Tibial nerve (tissue), 4 donors: ENCODE measurements at places on chromosomes 16 and 17. TPM values are rescaled to one million over a fixed set of nuclear protein-coding genes. Genes with fewer than 3 reads are reported as not detected.

Gene DRC7
- total RNA-seq, result not detected

Gene ATP2A3
- total RNA-seq, result 12.9 TPM

DNA sequence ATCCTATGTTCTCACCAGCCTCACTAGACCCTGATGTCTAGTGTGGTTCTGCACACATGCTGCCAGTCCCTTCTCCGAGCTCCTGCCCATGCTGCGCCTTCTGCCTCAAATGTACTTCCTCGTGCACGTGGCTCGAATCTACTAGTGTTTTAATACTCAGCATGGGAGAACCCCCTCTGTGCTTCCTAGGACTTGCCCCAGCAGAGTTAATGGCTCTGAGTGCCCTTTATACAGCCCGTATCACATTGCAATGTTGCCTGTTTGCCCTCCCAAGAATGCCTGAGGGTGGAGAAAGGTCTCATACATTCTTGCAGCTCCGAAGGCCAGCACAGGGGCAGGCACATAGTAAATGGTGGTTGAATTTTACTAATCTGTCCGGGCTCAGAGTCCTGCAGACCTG, 190.8 kb upstream of the NLRP1 start:
- DNase-seq, result no peak

DNA sequence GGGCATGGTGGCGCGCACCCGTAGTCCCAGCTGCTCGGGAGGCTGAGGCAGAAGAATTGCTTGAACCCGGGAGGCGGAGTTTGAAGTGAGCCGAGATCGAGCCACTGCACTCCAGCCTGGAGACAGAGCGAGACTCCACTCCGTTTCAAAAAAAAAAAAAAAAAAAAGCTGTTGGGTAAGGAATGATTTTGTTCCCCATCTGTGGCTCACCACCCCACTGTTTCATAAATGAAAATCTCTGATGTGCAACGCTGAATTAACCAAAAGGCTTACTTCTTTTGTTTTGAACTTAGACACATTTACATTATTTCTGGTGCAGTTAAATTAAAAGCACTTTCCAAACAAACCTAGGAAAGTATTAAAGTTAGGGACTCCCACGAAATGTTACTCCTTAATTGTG, 1.2 kb upstream of the METTL9 start:
- DNase-seq, result no peak

DNA sequence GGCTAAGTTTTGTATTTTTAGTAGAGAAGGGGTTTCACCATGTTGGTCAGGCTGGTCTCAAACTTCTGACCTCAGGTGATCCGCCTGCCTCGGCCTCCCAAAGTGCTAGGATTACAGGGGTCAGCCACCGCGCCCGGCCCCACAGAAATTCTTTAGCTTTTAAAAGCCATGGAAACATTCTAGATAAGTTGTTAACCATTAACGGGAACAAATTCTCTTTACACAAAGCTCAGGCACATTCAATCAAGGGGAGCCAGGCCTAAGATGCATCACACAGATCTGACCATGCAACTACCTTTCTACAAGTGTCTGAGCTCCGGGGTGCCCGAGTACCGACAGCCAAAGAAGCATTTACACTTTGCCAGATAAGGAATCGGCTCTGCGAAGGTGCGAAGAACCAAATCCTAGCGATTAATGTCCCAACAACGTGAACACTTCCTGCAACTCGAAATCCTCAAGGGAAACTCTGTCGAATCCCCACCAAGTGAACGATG, 1.0 kb downstream of the EMC8 start:
- DNase-seq, result no peak

GRCh38 chr17:80270836-80271235, 10.2 kb downstream of the RNF213 start:
- DNase-seq, result no peak

DNA sequence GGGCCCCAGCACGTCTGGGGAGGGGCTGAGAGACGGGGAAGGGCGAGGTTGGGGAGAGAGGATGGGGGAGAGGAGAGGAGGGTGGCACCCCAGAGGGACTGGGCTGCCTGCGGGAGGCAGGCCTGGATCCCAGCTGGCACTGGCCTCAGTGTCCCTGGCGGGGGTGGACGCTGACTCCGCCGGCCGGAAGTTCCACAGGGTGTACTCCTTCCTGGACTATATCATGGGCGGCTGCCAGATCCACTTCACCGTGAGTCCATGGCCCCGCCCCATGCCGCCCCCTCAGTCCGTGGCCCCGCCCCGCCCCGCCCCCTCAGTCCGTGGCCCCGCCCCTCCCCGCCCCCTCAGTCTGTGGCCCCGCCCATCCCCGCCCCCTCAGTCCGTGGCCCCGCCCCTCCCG, 11.3 kb downstream of the CPNE7 start:
- DNase-seq, result no peak

Gene CDH16
- total RNA-seq, result 2.0 TPM

Gene OR3A2
- not detected for total RNA-seq

DNA sequence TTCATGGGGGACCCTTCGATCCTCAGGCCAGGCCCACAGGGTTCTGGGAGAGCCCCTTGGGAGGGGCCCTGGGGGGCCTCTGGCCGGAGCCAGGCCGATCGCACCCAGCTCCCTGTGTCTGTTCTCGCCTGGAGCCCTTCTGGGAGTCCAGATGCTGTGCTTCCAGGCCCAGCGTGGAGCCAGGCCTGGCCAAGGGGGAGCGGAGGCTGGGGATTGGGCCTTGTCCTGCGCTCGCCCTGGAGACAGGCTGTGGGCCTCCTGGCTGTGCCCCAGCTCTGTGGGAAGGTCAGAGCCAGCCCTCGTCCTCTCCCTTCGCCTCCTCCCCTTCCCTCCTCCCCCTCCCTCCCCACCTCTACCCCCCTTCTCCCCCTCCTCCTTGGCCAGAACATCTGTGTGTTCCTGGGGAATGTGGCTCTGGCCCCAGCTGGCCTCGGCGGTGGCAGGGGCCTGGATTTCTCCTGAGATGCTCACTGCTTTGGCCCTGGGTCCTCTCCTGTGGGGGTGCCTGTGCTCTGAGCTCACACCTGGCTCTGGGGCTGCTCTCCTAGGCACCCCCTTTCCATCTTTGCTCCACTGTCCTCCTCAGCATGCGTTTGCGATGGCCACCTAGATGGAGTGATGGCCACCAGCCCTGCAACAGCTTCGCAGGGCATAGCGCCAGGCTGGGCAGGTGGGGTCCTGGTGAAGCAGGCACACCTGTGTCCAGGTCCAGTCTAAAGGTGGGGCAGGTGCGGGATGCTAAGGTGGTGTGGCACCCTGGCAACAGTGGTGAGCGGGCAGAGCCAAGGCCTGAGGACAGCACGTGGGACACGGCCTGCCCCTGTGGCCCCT, 90.6 kb upstream of the CIBAR2 start:
- peak; percentile 30 for DNase-seq

Gene MT2A
- 329 TPM for total RNA-seq

- DNase-seq, result peak; percentile 62
Measured at GRCh38 chr16:30395155-30395991, at the start of gene ZNF48. Gene ZNF48, plus strand, starts transcription at chr16:30395420. Its CDS starts 375 bp downstream, at chr16:30395795.

- DNase-seq, result no peak
Measured at GRCh38 chr16:25523183-25523582, 168.6 kb upstream of the HS3ST4 start.

DNA sequence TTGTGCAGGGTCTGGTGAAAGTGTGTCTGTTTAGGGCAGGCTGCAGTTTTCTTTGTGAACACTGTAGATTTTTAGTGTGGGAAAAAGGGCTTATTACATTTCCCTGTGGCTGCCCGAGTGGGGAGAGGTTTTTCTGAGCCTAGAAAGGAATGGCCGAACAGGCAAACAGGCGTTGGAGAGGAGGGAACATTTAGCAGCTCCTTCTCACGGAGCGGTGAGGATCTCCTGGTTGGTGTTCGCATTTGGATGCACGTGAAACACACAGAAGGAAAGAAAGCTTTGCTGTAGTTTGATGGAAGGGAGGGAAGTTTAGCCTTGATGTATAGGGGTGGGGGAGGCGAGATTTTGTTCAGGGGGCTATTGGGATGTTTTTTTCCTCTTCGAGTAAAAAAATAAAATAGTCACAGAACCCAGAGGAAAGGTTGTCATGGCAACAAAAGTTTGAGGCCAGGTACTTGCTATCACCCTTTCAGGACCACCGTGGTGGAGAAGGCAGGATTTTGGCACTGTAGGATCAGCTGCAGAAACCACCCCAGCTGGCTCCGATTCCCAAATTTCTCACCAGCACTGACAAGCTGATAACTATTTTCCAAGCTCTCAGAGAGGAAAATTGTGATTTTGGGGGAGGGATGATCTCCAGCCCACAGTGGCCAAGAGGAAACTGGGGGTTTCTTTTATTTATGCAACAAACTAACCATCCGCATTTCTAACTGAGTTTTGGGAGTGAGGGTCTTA, 3.5 kb downstream of the GSG1L start:
- DNase-seq, result no peak

- peak; percentile 96 for DNase-seq
Measured at GRCh38 chr17:42517516-42517915, 18.5 kb upstream of the NAGLU start.

Gene NIP7
- total RNA-seq, result 12.9 TPM

DNA sequence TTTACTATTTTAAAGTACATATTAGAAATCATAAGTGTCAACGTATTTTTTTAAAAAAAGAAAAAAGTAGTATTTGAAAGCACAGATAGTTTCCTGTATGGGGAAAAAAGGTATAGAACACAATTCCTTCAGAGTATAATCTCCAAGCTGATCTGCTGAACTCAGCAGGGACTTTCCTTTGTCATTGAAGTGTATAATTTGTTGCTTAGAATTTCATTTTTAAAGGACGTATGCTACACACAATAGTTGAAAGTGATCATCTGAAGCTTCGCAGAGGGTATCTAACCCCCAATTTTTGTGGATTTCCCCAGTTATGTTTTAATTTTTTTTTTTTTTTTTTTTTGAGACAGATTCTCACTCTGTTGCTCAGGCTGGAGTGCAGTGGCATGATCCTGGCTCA, 20.2 kb upstream of the MAPT start:
- DNase-seq, result no peak

DNA sequence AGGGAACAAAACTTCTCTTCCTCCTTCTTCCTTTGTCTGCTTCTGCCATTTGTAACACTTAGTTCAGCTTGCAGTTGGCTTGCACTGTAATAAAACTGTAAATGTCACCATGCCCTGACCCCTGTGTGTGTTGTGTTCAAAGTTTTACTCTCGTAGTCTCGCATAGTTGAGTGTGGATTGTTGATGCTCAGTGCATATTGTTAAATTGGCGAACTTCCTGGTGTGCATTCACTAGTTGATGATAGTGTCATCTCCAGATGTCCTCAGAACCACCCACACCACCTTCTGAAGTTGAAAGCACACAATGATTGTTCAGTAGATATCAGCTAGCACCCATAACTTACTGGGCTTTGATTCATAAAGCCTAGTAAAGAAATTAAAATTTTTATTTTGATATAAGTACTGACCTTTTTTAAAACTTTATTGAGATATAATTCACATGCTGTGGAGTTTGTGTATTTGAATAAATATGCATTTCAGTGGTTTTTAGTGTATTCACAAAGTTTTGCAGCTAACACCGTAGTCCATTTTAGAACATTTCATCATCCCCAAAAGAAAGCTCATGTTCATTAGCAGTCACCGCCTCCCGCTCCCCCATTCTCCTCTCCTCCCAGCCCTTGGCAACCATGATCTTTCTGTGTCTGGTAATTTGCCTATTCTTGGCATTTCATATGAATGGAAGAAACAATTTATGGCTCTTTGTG, 25.0 kb downstream of the USP10 start:
- no peak for DNase-seq

- DNase-seq, result no peak
Measured at GRCh38 chr17:16123531-16123930, 91.8 kb downstream of the NCOR1 start.

- no peak for DNase-seq
Measured at GRCh38 chr17:80780381-80781198, 211.1 kb upstream of the CHMP6 start.

- no peak for DNase-seq
Measured at GRCh38 chr17:69300222-69300621, 26.7 kb downstream of the ABCA5 start.

DNA sequence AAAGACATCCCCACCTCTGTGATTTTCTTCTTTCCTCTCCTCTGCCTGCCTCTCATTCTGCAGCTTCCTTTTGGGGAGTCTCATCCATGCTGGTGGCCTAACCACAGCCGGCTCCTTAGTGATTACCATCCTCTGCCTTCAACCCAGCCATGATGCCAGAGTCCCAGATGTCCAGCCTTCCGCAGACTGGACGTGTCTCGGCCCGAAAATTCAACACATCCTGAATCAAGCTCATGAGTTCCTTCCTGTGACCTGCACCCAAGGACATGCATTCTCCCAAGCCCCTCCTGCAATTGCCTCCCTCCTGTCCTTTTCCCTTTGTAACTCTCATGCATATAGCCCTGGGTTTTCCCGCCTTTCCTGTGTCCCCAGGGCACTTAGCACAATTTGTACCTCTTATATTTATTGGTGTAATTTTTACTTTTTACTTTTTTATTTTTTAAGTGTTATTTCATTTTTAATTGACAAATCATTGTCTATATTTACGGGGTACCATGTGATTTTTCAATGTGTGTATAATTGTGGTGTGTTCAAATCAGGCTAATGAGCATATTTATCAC, 1.2 kb upstream of the SLC13A5 start:
- DNase-seq, result no peak

Gene B3GNT9
- total RNA-seq, result 17.0 TPM

Gene ZG16B
- not detected for total RNA-seq

Gene CIITA
- 38.7 TPM for total RNA-seq

DNA sequence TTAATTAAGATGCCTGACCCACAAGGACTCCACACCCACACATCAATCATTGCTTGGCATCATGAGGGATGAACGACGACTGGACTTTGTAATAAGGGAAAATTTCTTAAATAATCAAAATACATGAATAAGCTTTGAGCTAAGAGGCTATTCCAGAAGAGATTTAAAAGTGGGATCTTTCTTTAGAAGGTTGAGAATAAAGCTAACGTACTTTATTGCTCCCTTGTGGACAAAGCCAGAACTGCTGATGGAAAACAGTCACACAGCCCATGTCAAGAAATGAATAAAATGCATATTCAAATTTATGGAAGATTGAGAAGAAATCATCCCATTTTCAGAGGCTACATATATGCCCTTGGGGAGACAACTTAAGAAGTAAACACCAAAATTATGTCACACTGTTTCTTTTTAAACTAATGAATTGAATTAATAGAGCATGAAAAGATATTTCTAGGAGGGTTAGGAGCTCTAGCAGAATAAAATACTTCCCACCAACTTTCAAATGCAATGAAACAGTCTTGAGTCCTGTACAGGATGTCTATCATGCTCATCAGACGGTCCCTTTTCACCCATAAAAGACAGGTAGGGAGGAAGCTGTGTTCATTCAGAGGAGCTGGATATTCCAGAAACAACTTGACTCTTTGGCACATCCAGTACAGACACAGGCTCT, 60.2 kb upstream of the PHOSPHO1 start:
- no peak for DNase-seq

DNA sequence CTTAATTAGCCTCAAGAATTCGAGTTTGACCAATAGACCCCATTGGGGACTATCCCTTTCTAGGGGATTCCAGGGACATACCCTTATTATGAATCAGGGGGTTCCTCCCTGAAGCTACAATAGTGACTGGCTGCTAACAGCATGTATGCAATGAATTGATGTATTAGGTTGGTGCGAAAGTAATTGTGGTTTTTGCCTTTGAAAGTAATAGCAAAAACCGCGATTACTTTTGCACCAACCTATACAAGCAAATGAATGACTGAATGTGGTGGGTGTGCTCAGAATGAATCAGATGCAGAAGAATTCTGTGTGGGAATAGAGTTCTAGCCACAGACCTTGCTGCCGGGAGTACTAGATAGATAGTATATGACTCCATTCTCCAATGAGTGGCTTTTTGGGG, 76.7 kb downstream of the HLF start:
- no peak for DNase-seq
